Lower leg skin (tissue), 4 donors: ENCODE measurements at places on chromosomes 16 and 17. TPM values are rescaled to one million over a fixed set of nuclear protein-coding genes. Genes with fewer than 3 reads are reported as not detected.

The HOXB1 gene
- not detected for total RNA-seq

The AP2B1 gene
- total RNA-seq, result 43.6 TPM

The EEF2KMT gene
- total RNA-seq, result 10.2 TPM

The TMEM231 gene
- 5.9 TPM for total RNA-seq

The SAMD14 gene
- not detected for total RNA-seq

The CRHR1 gene
- 1.3 TPM for total RNA-seq

The GNAO1 gene
- total RNA-seq, result 1.4 TPM

The ITGAD gene
- total RNA-seq, result not detected

- no peak for DNase-seq
These were observed 105.7 kb upstream of the CREBBP start for GRCh38 chr16:3986235-3986544.

GRCh38 chr16:86929057-86929871 lies 350.9 kb downstream of the FOXL1 start:
- DNase-seq, result no peak

- DNase-seq, result no peak
These were observed 15.9 kb upstream of the FASN start for GRCh38 chr17:82113941-82114340.

DNA sequence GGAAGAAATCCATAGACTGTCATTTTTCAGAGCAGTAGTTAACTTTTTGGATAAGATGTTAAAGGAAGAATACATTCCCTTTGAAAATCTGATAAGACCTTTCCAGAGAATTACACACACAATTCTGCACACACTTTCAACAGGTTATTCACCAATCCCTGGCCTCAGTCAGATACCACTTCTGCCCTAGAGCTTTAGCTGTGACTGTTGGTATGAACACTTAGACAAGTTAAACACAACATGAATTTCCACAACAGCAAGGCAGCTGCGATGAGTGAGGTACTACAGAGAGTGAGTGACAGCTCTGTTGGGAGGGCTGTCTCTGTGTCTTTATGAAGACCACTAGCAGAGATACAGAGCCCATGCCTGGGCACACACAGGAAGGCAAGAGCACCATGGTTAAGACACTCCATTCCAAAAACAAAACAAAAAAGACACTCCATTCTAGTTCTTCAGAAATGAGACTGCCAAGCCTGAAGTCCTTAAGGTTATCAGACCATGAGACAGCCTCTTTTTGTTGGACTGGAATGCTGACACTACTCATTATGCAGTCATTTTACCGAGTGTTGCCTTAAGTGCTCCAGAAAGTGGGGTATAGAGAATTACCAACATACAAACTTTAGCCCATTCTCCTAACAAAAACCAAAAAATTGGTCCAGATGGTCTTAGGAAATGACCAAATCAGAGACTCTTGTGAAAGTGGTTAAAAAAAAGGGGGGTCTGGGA lies 42.4 kb downstream of the TOM1L2 start:
- DNase-seq, result no peak

DNA sequence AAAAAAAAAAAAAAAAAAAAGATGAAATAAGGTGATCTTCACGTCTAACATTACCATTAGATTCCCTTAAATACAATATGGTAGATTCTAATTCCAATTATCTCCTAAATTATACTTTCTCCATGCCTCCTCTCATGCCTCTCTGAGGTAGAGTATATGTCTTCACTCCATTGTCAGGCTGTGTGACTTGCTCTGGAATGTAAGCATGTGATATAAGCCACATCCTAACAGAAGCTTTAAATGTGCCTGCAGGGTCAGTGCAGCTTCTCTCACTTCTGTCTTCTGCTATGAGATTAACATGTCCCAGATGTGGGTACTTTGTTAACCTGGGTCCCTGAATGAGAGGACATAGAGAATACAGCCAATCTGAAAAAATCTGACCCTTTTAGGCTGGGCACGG lies 32.6 kb downstream of the MED13 start:
- no peak for DNase-seq

DNA sequence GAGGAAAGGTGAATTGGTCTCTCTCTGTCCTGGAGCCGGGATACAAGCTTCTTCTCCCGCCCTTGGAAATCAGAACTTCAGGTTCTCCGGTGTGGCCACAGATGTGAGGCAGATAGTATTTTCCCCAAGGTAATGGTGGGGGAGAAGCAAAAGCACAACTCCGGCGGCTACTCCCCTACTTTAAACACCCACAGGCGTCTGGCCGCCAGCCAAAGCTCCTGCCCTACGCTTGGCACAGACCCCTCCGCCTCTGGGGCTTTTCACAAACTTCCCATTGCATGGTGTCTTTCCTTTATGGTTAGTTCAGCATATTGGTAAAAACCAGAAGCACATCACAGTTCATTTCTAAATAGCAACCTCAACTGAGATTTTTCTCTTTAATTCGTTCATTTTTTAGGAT lies 39.4 kb upstream of the B4GALNT2 start:
- DNase-seq, result peak; percentile 78

- no peak for DNase-seq
These were observed 13.8 kb upstream of the SP6 start for GRCh38 chr17:47864791-47865216.

DNA sequence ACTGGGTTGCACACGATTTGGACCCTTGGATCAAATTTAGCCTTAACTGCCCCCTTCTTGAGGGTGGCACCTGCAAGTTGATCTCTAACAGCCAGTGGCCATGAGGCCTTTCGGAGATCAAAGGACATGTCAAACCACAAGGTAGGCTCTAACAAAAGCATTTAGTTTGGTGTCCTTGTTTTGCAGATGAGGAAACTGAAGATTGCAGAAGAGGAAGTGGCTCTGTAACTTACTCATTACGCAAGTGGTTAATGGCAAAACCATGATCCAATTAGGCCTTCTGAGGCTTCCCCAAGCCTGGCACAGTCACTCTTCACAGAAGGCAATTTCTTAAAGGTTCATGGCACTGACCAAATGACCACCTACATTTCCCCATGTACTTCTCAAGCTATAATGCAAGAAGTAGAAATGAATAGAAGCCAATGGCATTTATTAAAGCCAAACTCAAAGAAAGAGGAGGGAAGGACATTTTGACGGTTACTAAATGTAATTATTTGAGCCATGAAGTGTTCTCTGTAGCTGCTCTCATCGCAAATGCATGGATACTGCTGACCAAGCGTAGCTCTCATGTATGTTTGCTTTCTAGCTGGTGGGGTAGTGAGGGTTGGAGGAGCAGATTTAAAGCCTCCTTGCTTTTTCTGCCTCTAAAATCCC lies 32.8 kb upstream of the ABCC12 start:
- DNase-seq, result no peak

- no peak for DNase-seq
These were observed 56.6 kb downstream of the NCOR1 start for GRCh38 chr17:16158714-16159113.

DNA sequence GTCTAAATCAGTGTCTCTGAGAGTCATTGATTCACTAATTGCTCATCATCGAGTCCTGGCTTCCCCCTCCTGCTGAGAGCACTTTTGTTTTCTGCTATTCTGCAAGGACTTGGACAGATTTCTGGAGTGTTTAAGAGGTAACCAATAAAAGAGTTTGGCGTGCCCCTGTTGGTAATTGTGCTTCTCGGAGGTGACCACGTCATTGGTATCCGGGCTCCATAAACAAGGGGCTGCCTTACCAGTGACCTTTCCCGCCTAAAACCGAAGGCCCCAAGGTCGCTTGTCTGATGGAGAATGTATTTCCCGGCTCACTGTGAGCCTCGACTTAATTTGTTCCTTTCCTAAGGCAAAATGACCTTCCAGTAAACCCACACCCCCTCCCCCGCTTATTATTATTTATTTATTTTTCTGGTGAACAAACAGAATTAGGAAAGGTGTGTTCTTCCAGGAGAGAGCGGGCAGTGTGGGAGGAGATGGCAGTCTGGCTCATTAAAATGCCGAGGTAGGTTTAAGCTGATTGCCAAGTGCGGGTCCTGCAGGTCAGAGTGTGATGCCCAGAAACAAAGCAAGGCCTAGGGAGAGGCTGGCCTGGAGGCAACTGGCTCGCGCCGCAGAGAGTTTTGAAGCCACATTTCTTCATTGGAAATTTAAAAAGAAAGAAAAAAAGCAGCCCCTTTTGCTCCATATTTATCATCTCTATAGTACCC lies 30.2 kb downstream of the MSI2 start:
- no peak for DNase-seq

DNA sequence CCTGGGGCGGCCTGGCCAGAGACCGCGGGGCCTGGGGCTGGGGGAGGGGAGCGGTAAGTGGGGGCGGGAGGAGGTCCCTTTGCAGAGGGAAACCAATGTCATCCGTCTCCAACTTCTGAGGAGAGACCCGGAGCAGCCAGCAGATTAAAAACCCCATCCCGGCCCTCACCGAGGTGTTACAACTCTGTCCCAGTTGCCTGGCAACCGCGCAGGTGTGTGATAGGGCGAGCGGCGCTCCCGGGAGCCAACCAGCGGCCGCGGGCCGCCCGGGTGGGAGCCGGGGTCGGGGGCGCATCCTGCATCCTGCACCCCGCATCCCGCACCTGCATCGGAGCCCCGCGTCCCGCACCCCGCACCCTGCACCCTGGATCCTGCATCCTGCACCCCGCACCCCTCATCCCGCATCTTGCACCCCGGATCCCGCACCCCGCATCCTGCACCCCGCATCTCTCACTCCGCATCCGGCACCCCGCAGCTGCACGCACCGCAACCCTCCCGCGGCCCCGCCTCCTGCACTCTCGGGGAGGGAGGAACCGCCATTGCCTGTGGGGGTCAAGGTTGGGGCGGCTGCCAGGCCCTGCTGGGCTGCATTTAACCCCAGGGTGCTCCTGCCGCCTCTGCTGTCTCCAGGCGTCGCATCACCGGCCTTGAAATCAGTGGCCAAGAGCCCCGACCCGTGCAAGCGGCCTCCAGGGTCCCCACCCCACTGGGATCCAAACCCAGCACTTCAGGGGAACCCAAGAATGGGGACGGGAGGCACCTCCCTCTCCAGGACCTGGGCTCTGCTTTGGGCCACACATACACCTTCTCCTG lies 47.3 kb downstream of the RTN4RL1 start:
- DNase-seq, result no peak

GRCh38 chr17:79051306-79051705 lies 23.3 kb upstream of the ENGASE start:
- no peak for DNase-seq

GRCh38 chr17:66988069-66988798 lies 23.7 kb downstream of the CACNG4 start:
- no peak for DNase-seq

GRCh38 chr16:49250689-49251088 lies 30.9 kb downstream of the CBLN1 start:
- no peak for DNase-seq

DNA sequence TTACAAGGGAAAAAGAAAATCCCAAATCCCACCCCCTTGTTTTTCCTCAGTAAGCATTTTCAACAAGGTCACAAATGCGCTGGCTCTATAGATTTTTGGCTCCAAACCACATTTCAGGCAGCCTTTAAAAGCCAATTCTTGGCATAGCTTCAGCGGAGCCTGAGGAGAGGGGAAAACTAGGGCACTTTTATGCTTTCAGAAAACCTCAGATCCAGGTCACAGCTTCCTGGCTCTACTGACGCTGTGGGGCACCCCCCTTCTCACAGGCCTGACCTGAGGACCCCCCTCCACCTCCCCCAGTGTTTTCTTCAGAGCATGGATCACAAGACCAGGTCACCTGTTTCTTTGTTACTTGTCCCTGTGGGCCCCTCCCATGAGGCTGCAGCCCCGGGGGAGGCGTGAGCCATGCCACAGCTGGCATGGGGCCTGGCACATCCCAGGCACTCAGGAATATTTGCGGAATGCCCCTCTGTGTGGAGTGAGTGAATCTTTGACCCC lies 30.1 kb upstream of the MTSS2 start:
- DNase-seq, result no peak

- DNase-seq, result no peak
These were observed 20.6 kb downstream of the NPTX1 start for GRCh38 chr17:80455784-80456183.

DNA sequence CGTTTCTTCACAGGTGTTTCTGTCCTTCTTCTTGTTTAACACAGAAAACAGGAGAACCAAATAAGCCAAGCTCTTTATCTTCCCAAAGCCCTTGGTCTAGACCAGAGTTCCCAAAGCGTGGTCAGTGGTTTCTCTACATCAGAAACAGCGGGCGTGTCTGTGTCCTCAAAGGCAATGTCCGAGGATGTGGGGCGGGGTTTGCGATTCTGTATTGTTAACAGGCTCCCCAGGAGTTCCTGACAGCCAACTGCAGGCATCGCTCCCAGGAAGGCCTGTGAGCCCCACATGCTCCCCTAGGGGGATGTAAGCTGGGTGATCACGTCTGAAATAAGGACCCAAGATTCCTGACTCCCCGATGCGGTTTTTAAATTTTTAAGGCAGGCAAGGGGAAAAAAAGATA lies 28.4 kb upstream of the SLC25A19 start:
- DNase-seq, result no peak
